Fibroblast of villous mesenchyme (primary cell): ENCODE measurements at places on chromosomes 13 and 19.

GRCh38 chr19:28468701-28469459 is 744.1 kb downstream of the UQCRFS1 start:
- no peak for DNase-seq

GRCh38 chr13:48402325-48402932 is 10.5 kb downstream of the LPAR6 start:
- DNase-seq: no peak

- no peak for DNase-seq
These were observed 4.5 kb downstream of the LRRC25 start for GRCh38 chr19:18392926-18393325.

DNA sequence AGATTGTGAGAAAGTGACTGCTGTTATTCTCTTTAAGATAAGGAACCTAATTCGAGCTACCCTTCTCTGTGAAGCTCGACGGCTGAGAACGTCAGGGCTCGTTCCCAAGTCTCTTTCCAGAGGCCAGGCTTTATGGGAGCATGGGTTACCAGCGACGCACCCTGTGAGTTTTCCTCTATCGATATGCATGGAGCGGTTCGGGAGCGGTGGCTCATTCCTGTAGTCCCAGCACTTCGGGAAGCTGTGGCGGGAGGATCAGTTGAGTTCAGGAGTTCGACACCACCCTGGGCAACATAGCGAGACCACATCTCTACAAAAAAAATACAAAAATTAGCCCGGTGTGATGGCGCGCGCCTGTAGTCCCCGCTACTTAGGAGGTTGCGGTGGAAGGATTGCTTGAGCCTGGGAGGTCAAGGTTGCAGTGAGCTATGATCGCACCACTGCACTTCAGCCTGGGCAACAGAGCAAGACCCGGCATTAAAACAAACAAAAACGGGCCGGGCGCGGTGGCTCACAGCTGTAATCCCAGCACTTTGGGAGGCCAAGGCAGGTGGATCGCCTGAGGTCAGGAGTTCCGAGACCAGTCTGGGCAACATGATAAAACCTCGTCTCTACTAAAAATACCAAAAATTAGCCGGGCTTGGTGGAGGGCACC is 681 bp upstream of the ZNF606 start:
- no peak for DNase-seq

- DNase-seq: peak; percentile 32
These were observed 19.8 kb downstream of the STK24 start for GRCh38 chr13:98556968-98557631.

DNA sequence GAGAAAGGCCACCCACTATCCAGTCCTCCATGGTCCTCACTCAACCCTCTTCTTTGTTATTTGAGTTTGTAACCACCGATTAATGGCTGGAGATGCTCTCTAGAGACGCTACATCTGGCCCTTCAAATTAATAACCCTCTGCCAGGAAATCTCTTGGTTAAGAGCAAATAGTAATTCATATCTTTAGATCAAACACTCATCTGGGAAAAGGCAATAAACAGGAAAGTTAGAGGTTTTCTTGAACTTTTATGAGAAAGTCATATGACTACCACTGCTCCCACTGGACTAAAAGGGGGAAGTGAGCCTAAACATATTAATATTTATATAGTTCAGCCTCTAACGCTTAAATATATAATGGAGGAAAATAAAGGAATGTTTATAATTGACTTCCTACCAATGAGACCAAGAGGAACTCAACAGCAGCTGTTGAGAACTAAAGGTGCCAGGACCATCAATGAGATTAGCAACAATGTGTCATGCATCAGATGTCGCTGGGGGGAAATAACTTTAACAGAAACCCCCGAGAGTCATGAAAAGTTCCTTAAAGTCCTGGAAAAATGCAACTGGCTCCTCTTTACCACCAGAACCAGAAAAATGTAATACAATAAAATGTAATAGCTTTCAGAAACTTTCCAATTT is 2.7 kb downstream of the TBC1D4 start:
- DNase-seq: peak; percentile 67

- no peak for DNase-seq
These were observed 23.8 kb downstream of the PRAM1 start for GRCh38 chr19:8478598-8478997.

- DNase-seq: no peak
These were observed 329.2 kb downstream of the DLEU7 start for GRCh38 chr13:50514249-50514648.

DNA sequence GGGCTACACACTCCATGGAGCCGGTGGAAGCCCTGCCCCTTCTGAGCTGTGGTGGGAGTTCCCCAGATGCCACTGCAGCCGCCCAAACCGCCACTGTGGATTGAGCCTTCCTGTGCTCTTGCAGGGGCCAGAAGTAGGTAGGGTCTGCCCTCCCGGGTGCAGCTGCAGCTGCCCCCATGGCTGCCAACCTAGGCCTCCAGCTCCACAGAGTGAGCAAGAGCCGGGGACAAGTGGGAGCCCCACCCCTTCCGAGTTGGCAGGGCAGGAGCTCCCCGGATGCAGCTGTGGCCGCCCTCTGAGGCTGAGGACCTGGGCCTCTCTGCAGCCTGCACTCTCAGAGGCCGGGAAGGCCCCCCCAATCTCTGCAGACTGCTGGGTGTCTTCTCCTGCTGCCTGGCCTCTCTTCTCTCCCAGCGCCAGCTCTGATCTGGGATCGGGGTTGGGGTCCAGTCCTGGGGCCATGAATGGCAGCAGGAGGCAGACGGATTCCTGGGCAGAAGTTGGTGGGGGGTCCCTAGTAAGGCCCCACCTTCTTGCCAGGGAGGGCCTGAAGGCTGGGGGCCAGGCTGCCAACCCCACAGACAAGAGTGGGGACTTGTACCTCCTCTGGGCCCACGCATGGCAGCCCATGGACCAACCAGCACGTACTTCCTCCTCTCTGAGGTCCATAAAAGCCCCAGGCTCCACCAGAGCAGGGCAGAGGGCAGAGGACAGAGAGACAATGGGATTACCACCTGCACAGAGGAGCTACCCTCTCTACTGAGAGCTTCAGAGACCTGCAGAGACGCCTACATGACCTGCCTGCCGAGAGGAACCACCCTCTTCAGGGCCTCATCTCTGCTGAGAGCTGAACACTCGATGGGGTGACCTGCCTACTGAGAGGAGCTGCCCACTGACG is 28.9 kb downstream of the AP2S1 start:
- DNase-seq: no peak

- no peak for DNase-seq
These were observed 1484.8 kb downstream of the EFNB2 start for GRCh38 chr13:105050686-105051085.

GRCh38 chr13:28493740-28494503 is 1.0 kb downstream of the FLT1 start:
- DNase-seq: peak; percentile 31

- DNase-seq: peak; percentile 98
These were observed 12.1 kb upstream of the HAS1 start for GRCh38 chr19:51735759-51736449.

- no peak for DNase-seq
These were observed 6.2 kb downstream of the PEAK3 start for GRCh38 chr19:2275588-2276428.

- peak; percentile 48 for DNase-seq
These were observed 46.2 kb downstream of the MYO9B start for GRCh38 chr19:17121736-17122293.

- DNase-seq: no peak
These were observed 12.3 kb upstream of the BSG start for GRCh38 chr19:560121-560520.

GRCh38 chr13:27132538-27132937 is 39.1 kb downstream of the USP12 start:
- no peak for DNase-seq

GRCh38 chr13:59527500-59527899 is 636.2 kb downstream of the DIAPH3 start:
- no peak for DNase-seq

GRCh38 chr13:29654384-29654783 is 58.9 kb upstream of the SLC7A1 start:
- no peak for DNase-seq

DNA sequence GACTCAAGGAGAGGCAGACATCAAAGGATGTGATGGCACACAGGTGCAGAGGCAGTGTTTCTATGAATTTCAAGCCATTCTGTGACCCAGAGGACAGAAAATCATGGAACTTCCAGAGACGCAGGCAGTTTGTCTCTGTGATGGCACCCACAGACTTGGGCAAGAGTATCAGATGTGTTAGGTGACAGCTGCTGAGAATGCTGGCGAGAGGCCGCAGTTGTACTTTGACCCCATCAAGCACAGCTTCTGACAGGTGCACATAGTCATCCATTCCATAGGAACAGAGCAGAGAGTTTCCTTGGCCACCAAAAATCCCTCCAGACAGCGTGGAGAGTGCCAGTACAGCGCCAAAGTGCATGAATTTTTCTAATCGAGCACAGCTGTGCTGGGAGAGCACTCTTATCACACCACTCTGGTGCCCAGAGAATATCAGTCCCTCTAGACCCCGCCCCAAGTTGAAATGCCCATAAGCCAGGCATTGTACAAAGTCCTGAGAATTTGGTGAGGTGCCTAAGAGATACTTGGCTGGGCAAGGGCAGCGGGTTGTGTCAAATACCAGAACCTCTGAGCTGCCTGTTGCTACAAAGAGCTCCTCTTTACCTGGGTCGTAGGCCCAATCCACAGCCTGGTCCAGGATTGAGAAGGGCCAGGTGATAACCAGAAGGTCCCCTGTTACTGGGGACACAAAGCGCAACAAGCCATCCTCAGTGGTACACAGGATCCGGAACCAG is 12.4 kb downstream of the WDR87 start:
- no peak for DNase-seq

DNA sequence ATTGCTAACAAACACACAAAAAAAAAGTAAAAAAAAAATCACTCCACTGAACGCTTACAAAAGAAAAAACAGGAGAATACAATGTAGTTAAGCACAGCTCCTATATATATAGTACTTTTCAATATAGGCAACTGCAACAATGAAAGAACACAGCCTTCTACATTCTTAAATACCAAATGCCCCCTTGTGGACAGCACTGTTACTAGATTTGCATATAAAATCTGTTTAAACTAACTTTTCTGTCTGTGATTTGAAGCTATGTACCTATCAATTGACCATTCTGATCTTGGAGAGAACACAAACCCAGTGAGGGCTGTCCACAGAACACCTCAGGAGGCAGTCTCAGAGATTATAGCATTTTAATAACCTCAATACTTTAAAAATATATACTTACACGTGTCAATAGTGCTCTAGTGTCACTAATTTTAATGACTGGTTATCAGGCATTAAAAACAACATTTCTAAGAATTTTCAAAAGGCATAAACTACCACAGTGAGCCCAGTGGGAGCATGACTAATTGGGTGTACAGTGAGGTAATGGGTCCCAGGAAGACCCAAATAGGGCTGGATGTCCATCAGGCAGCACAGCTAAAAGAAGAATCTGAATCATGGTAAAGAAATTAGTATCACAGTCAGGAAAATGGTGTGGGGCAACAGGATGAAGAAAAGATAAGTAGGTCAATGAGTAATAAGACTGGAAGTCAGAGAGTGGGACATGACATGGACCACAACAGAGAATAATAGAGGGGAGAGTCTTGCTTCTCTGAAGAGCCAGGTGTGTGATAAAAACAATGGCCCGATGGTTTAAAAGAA is 22.2 kb downstream of the CCDC169 start:
- peak; percentile 71 for DNase-seq

- DNase-seq: no peak
These were observed 9.1 kb downstream of the SLITRK5 start for GRCh38 chr13:87680298-87680697.

DNA sequence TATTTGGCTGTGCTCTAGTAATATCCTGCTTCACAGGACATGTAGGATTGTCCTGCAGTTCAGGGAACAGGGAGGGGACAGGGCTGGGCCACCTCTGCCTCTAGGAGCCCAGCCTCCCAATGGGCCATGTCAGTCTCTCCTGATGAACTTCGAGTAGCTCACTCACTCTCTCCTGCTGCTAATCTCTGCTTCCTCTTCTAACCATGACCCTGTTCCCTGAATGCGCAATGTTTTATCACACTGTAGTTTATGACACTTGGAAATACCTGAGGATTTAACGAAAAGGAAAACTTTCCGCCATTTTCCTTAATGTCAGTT is 9.2 kb downstream of the PARP4 start:
- peak; percentile 28 for DNase-seq

DNA sequence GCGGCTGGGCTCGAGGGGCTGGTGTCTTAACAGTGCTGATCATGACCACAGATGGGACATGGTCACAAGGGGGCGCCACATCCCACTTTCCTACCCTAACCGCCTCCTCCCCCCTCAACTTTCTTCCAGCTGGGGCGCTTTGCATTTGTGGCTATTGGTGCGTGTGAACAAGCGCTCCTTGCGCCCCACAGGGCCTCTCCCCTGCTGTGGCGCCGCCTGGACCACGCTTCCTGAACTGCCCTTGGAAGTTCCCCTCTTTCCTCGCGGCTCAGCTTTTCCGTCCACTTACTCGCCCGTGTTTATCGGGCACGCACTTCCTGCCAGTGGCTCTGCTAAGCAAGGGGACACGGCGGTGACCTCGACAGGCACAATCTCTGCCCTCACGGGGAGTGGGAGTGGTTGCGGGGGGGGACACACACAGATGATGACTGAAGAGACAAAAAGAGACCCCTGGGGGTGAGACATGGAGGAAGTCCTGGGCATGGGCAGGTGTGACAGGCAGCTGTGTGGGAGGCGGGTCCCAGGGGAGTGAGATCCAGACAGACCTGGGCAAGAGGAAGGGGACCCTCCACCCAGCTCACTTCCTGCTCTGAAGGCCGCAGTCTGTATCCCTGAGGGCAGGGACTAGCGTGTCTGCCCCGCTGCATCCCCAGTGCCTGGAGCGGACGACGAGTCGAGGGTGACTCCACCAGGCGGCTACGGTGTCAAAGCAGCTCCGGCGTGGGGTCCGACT is 40.3 kb downstream of the ZNF787 start:
- peak; percentile 85 for DNase-seq

GRCh38 chr19:18780631-18781030 is 10.5 kb downstream of the COMP start:
- no peak for DNase-seq

DNA sequence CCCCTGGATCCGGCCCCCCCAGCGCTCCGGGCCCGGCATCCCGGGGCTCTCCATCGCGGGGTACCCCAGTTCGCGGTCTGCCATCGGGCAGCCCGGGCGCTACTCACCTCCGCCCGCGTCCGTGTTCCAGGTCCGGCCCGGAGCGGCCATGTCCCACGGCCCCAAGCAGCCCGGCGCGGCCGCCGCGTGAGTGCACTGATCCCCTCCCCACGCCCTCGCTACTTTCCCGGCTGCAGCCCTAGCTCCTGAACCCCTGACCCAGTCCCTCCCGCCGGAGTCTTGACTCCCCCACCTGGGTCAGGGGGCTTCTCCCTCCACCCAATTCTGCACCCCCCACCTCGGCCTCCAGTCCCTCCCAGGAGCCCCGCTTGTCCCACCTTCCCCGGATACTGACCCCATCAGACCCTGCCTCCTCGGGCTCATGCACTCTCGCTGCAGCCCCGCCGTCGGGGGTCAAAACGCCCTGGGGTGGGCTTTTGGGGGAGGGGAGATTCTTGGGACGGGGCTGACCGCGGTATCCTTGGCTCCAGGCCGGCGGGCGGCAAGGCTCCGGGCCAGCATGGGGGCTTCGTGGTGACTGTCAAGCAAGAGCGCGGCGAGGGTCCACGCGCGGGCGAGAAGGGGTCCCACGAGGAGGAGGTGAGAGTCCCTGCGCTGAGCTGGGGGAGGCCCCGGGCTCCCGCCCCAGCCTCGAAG is 566 bp downstream of the HMG20B start:
- DNase-seq: no peak

- DNase-seq: no peak
These were observed 50.3 kb downstream of the ARHGEF7 start for GRCh38 chr13:111165241-111166010.

- no peak for DNase-seq
These were observed 6.8 kb downstream of the PLEKHJ1 start for GRCh38 chr19:2229103-2230032.
